ENCODE measurements at places on chromosomes 13 and 19.
A peak's percentile ranks its signal among the peaks of the same experiment; 100 is the strongest.

DNA sequence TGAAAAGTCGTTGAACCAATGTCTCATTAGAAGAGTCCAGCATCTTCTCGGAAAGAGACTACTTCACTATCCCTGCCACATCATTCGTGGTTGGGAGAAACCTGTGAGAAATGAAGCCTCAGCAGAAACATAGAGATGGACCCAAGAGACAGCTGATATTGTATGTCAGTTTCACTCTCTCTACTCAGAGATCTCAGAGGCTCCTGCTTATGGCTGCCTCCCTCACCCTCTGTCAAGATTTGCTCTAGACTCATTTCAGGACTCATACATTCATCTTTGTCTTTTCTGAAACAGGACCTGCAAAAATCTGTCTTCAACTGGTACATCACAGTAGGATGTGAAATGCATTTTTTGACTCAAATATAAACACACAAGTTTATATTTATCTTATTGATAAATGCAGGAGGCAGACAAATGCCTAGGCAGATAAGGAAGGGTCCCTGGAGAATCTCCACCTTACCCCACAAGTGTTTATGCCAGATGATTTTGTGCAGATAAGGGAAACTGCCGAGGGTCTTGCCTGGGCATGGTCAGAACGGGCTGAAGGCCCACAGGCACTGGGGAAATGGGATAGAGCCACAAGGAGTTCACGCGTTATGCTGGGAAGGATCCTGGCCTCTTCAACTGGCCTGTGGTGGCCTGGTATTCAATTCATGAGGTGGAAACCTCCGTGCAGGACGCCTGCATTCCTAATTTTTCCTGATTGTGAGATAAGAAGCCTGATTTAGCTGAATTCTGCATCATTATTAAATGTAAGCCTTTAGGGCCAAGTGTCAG, 1834.0 kb upstream of the PCDH20 start:
- DNase-seq: no peak

DNA sequence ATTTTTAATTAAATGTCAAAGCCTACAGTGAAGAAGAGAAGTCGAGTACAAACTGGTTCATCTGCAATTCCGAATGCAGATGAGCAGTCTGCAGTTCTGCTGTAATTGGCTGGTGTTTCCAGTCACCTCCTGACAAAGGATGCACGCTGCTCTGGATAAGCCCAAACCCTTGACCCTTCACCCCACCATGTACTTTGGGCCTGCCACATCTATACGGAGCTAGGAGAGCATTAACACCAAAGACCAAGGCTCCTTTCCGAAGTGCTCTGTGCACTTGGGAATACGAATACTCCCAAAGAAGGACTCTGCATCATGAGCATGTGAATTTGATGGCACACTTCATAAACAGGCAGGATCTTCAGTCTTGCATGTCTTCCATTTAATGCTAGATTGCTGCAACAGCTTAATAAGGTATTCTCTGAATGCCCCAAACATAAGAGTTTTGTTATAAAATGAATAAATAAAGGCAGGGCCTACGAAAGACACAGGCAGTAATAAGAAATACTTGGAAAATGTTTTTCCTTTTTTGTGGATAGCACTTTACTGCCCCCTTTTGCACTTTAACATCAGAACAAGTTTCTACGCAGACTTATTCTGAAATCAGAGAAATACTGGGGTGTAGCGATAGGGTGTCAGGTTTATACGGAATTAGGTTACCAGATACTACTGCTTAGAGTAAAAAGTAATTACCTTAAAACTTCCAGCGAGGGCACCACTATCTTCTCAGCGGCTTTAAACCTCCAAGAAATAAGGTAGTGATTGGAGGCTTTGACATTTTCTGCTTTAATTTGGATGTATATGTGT, 15.0 kb downstream of the EFNB2 start:
- DNase-seq: no peak

- peak; percentile 75 for DNase-seq
Measured at GRCh38 chr19:14479975-14480699, 5.0 kb upstream of the PTGER1 start.

DNA sequence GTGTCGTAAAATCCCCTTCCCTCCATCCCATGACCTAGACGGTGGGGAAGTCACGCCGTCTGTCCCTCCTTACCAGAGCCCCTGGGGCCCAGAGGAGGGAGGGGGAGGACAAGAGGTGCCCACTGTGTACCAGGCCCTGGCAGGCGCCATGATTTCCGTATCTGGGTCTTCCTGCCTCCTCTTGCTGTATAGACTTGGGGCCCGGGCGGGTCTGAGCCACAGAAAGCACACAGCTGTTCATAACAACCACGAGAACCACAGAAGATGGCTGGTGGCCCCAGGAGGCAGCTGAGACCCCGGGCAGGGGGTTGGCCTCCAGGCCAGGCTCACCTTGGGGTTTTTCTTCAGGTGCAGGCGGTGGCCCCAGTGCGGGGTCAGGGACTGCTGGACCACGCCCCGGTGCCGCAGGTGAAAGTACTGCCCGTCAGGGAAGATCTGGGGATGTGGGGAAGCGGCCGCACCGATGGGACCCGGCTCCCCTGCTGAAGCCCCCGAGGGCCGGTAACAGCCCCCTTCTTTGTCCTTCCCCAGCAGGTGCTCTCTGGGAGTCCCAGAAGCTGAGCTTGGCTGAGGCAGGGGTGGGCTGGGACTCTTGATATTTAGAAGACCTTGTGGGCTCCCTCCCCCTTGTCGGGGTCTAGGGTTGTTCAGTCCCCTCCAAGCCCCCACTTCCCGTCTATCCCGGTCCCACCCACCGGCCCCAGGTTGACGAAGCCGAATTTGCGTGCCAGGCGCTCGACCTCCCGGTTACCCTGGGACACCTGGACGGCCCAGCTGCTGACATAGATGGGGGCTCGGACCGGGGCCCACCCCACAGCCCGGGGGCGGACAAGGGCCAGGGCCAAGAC, 463 bp downstream of the PCSK4 start:
- no peak for DNase-seq

DNA sequence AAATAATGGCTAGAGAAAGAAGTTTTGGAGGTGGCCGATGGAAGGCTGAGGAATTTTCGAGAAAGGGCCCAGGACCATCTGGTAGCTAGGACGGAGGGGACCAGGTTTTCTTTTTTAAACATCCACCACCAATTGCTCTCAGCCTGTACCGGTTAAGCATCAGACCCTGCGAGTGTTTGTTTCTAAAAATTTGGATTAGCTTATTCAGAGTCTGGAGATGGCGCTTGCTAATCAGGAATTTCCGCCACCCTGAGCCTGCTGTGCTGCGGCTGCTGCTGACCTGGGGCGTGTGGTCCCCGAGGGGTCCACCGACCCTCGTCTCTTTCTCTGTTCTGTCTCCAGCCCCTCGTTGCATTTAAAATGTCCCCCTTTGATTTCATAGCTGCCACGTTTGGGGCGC, 2.0 kb downstream of the UHRF1 start:
- DNase-seq: no peak

DNA sequence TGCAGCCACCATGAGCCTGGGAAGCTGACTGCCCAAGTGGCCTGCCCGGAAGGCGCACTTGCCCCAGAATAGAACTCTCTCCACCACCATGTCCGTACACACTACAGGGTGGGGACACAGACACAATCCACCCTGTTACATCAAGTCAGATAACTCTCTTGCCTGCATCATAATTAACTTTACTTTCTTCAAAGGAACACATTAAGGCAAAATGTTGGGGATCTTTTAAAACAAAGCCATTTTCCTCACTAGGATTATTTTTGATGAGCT, 23.3 kb upstream of the VSTM2B start:
- no peak for DNase-seq

DNA sequence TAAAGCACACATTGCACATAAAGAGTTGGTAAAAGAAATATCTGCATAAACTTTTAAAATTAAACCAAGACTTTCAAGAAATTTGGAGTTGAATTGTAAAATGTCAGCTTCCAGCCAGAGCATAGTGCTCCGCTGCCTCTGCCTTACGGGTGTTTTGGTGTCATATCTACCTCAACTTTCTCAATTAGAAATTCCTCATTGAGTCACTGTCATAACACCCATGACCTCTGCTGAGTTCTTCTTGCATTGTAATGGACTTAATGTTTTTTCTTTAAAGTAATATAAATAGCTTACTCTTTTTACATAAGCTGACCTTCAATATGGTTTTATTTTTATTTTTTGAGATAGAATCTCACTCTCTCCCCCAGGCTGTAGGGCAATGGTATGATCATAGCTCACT, 551.0 kb upstream of the NBEA start:
- DNase-seq: no peak

- DNase-seq: no peak
Measured at GRCh38 chr13:74865656-74866055, 616.3 kb downstream of the TBC1D4 start.

GRCh38 chr13:29454931-29455481, 140.5 kb downstream of the SLC7A1 start:
- DNase-seq: no peak

DNA sequence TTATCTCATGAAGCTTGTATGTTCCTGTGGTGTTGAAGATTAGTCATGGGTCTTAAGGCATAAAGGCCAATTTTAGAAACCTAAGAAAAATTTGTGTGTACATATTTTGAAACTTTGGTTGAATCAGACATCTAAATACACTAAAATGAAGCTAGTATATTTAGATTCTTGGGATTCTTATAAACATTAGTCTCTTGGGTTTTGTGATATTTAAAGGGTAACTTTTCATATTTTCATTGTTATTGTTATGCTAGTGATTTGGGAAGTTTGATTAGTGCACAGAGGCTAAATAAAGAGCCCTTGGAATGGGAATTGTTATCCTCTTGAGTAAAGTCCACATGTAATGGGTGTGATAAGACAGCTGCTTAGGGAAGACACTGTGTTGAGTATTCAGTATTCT, 24.5 kb downstream of the UBA2 start:
- DNase-seq: no peak

- no peak for DNase-seq
Measured at GRCh38 chr13:44425041-44425814, 51.6 kb downstream of the SERP2 start.

DNA sequence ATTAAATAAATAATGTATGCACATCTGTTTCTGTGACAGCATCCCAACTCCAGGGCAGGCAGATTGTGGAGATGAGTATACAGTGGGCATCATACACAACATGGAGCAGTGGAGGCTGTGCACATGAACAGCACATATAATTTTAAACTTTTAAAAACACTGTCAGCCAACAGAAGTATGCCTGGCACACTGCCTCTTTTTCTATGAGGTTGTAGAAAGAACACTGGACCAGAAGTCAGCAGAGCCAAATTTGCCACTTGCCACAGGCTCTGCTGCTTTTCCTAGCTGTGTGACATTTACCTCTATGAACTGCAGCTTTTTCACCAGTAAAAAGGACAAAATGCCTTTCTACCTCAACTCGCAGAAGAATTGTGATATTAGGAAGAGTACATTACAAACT, 118.7 kb downstream of the FRY start:
- DNase-seq: no peak

DNA sequence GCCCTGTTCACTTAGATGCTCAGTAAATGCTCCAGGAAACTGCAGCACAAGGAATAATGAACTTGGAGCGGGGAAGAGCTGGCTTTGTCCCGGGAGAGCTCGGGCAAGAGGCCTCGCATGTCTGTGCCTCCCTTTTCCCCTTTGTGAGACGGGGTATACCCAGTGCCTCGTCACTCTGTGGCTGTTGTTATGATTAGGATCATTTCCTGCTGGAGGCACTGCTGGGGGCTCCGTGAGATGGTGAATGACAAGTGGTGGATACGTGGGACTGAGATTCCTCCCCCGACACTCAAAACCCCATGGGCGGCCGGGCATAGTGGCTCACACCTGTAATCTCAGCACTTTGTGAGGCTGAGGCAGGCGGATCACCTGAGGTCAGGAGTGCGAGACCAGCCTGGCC, 1.1 kb upstream of the PLVAP start:
- DNase-seq: no peak

DNA sequence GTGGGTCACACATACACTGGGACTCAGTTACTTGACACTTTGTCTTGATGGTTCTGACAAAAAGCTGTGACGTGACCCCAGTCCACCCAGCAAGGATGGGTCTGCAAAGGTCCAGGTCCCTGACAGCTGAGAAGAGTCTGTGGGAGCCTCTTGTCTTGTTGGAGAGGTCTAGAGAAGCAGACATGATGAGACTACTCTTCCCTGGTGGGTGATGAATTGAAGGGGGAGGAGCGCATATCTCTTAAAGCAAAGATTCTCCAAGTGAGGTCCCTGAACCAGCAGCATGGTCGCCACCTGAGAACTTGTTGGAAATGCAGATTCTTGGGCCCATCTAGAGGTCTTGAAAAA, 78.5 kb upstream of the MEDAG start:
- no peak for DNase-seq

DNA sequence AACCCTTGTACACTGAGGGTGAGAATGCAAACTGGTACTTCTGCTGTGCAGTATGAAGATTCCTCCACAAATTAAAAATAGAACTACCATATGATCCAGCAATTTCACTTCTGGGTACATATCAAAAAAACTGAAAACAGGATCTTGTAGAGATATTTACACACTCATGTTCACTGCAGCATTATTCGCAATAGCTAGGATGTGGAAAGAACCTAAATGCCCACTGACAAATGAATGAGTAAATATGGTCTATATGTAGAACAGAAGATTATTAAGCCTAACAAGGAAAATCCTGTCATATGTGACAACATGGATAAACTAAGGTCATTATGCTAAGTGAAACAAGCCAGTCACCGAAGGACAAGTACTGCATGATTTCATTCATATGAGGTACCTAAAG, 304.7 kb downstream of the ENOX1 start:
- DNase-seq: no peak

DNA sequence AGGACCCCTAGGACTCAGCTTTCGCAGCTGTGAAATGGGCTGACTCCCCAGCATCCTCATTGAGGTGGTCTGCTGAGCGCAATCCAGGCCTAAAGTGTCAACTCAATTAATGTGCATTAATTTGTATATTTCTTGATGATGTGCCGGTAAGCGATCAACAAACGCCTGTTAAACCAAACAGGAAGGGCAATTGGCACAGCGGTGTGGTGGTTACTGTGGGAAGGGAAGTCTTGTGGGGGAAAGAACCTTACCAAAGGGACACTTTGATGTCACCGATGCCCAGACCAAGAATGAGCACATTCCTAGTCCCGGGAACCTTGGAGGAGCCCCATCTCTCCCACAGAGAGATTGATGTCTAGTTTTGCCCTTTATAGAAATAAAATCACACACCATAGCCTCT, 1.6 kb downstream of the JAK3 start:
- DNase-seq: no peak

DNA sequence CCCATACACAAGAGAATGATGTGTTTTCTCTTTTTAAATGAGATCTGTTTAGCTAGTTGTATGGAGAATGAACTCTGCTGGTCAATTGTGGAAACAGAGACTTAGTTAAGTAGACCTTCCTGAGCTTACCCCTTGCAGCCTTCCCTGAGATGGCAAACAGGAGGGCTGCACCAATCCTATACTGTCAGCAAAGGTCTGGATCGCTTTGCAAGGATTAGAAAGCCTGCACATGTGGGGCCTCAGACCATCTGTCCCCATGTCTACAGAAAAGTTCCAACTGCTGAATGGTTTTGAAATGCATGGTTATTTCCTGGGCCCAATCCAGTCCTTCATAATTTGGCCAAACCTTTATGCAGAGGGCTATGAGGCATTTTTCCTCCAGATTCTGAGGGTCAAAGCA, 183.9 kb upstream of the SLC10A2 start:
- no peak for DNase-seq

GRCh38 chr13:102688306-102688973, 6.4 kb downstream of the METTL21C start:
- no peak for DNase-seq

All from liver (tissue), 10 donors.